IMR-90 (cell line): ENCODE measurements at places on chromosomes 7 and 10. TPM values are rescaled to one million over a fixed set of nuclear protein-coding genes. Genes with fewer than 3 reads are reported as not detected.

AIFM2 gene
- 1.7 and 2.0 TPM in 2 replicates for total RNA-seq

FZD1 gene
- 3.6 and 4.4 TPM in 2 replicates for total RNA-seq

CLEC2L gene
- total RNA-seq = not detected in 2 replicates

STEAP1B gene
- 13.8 and 21.1 TPM in 2 replicates for total RNA-seq

CYP2C19 gene
- not detected in 2 replicates for total RNA-seq

NRCAM gene
- 0.83 and 1.1 TPM in 2 replicates for total RNA-seq

- DNase-seq = no peak
Observed at GRCh38 chr7:81560708-81561107, 209.1 kb downstream of the HGF start.

DNA sequence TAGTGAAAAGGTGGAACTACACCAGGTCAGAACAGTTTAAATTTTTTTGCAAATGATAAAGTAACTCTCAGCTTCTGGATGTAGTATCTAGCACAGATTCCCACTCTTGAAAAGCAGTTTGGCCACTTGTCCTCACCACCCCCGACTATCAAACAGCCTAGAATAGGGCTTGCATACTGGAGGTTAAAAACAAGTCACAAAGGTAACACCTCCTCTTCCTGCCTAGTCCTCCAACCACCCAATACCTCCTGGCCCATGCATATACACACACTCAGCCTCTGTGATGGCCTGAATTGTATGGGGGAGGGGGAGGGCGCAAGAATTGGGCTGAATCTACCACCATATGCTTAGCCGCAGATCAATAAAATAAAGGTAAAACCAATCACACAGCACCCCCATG lies 5.7 kb downstream of the SKAP2 start:
- no peak for DNase-seq

- DNase-seq = peak; percentile 67
Observed at GRCh38 chr7:24981171-24981951, 1.4 kb upstream of the OSBPL3 start.

GRCh38 chr10:54585572-54585971 lies 215.5 kb downstream of the PCDH15 start:
- no peak for DNase-seq

GRCh38 chr7:43582503-43583423 lies at the start of gene STK17A:
Gene STK17A (plus strand): TSS chr7:43583108. CDS start chr7:43583244, 136 bp downstream.
- DNase-seq = peak; percentile 85

DNA sequence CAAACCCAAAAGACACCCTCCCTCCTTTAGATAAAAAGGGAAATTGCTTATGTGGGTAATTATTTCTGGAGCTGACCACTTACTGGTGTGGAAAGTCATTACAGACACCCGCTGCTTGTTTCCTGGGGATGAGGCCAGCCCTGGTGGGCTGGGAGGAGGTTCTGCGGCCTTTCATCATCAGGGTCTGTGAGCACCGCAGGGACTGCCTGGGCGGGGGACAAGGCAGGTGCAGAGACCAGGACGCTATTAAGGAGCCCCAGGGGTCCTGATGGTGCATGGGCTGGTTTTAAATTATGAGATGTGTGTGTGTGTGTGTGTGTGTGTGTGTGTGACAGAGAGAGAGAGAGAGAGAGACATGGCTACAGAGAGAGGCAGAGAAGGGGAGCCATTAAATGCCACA lies 171.2 kb downstream of the DNAJB6 start:
- DNase-seq = no peak

GRCh38 chr7:30155481-30155880 lies 20.7 kb downstream of the MTURN start:
- DNase-seq = no peak

DNA sequence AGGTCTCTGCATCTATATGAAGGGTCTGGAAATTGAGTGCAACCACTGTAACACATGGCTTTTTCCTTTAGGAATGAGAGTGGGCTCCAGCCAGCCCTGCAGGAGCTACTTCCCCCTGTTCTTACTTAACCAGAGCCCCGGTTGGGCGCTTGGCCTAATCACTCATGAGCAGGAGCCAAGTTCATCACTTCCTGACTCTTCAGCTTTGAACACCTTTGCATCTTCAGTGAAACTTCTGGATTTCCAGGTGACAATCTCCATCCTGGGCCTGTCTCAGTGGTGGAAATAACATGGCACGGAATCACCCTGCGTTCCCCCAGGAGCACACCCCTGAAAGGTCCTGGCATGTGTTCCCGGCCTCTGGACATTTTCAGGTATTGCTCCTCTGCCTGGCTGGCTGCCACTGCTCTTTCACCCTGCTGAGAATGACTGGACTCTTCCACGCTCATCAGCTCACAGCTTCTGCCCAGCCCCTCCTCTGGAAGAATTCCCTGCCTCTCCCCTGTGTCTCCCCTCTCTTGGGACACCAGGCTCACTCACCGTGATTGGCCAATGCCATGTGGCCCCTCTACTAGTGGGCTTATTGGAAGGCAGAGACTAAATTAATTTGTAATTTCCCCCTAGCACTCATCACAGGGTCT lies 229.1 kb upstream of the GRB10 start:
- no peak for DNase-seq

DNA sequence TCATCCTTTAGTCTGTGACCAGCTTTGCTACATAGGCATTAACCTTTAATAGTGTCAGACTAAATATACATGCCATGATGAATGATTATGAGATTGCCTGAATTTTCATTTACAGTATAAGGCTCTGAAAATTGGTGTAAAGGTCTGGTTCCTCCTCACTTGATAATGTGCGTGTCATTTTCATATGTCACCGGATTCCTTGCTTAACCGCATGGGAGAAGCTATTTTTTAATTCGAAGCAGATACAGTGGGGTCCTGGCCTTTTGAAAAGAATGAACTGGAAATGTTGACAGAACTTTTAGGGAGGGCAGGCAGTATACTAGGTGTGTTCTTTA lies 192.4 kb upstream of the SH2B2 start:
- no peak for DNase-seq

- DNase-seq = peak; percentile 13
Observed at GRCh38 chr7:87435546-87435945, 39.9 kb downstream of the ABCB4 start.

GRCh38 chr7:27423290-27423689 lies 180.7 kb downstream of the EVX1 start:
- DNase-seq = no peak

GRCh38 chr7:2169923-2170575 lies 62.7 kb downstream of the MAD1L1 start:
- DNase-seq = no peak
